ENCODE measurements at places on chromosomes 3 and 15.

- DNase-seq: no peak
Measured at GRCh38 chr15:23596736-23597135, 31.3 kb downstream of the MKRN3 start.

DNA sequence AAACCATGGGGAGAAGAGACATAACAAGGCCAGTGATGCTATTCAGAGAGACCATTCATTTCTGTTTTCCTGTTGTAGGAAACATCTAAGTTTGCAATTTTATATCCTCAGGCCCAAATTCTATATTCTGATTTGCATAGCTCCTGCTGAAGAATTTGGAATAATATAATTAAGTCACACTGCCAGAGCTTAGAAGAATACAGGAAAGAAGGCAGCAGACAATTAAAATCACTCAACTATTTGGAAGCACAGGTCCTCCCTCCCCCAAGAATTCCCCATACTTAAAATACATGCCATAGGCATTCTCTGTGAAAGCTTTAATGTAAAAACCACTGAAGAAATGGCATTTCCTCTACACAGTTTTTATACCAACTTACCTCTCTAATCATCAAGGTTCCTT, 66.9 kb upstream of the SLC2A2 start:
- DNase-seq: no peak

GRCh38 chr3:104108522-104108921, 1258.2 kb upstream of the ALCAM start:
- no peak for DNase-seq

DNA sequence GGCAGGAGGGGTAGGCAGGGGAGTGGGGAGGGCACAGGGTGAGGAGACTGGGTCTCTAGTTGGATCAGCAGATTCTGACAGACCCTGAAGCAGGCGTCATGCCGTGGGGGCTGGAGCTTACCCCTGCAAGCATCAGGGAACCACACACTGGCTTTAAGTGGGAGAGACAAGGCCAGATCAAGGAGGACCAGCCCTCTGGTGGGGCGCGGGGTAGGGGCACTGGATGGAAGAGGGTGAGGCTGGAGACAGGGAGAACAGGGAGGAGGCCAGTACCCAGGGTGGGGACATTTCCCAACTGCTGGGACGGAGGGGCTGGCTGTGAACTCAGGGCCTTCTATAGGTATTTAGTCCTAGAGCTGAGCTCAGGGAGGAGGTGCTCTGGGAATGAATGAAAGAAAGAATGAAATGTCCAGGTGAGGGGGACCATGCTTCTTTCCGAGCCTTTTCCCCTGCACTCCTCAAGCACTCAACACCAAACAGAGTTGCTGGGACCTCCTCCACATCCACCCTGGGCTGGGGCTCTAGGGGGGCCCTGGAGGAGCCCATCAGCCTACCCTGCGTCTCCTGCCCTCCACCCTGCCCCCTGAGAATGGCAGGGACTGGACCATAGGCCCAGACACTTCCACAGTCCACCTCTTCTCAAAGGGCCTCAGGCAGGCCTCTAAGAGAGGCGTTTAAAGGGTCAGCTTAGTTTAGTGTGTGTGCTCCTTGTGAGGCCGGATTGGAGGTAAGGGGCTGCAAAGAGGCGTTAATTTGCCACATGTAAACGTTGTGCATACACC, 49.0 kb upstream of the FGD5 start:
- peak; percentile 18 for DNase-seq

- no peak for DNase-seq
Measured at GRCh38 chr3:159635047-159635641, 353.5 kb upstream of the IL12A start.

Data from D341Med (cell line).